ENCODE measurements at places on chromosomes 11 and 22.

DNA sequence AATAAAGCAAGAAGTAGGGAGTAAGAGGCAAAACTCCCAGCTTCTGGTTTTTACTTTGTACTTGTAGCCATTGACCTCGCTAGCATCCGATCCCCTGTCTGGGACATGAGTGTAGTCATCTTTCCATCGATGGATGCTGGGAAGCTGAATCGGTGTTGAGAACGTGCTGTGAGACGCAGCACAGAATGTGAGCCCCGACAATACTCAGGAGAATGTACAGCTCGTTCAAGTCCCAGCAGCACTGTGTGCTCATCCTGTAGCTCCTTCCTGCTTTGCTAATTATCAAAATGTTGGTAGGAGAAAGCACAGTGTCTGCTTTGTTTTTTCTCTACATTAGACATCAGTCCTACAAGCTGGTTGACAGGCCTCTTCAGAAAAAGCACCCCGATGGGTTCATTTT lies 56.6 kb downstream of the JAM3 start:
- DNase-seq = no peak

- DNase-seq = peak; percentile 60
Measured at GRCh38 chr11:122628810-122629555, 26.5 kb upstream of the UBASH3B start.

DNA sequence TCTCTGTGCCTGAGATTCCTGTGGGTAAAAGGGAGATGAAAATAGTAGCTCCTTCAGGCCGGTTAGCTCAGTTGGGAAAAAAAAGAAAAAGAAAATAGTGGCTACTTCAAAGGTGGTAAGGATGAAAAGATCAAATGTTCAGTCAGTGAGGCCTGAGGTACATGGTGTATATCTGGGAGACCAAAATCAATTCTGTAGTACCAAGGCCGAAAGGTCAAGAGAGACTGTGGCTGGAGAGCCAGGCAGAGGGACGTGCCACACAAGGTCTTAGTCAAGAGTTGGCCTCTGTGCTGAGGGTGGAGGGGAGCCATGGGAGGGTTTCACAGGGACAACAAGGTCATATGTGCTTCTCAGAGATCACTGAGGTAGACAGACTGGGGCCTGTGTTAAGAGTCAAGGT lies 4.8 kb upstream of the GDPD5 start:
- no peak for DNase-seq

- no peak for DNase-seq
Measured at GRCh38 chr11:110200241-110200640, 96.2 kb downstream of the RDX start.

- DNase-seq = no peak
Measured at GRCh38 chr11:70057080-70057479, 21.0 kb upstream of the ANO1 start.

DNA sequence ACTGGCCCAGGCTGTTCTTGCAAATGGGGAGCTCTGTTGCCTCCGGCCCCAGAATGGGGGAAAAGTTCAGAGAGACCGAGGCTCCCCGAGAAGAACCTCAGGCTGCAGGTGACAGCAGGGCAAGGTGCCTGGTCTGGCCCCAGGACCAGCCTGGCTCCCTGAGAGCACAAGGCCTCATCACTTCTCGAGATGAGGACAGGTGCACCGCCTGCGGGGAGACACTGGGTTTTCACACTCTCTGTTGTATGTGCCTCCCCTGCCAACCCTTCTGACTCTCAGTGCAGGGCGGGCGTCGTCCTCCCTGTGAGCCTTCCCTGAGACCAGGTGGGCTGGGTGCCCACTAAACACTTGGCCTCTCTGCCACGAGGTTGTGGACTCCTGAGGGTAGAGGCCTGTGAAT lies 102.2 kb downstream of the BCR start:
- DNase-seq = no peak

DNA sequence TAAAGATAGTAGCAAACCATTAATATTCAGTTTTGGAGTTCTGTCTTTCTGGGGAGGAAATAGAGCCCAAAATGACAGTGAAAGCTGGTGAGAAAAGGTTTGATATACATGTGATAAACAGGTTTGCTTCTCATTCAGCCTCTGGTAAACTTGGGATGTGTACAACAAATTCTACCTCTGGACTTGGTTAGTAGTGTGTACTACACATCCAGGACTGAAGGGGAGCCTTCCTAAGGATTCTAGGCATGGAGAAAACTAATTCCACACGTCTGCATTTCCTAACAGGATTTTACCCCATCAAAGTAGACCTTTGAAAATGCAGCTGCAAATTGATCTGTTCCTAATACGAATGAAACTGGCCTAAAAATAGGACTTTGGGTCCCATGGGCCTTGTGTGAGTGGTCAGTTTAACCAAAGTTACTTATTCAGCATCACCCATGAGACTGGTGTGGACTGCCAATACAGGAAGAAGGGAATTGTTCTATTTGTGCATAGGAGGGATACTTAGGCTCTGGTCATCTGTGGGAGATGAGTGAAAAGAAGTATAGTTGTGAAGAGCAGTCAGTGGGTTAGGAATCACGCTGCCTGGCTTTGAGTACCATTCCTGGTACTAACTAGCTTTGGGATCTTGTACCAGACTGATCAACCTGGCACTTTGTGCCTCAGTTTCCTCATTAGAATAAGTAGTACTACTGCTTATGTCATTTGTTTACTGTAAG lies 74.2 kb downstream of the YAP1 start:
- DNase-seq = no peak

GRCh38 chr11:116061322-116061721 lies 557.1 kb upstream of the CADM1 start:
- DNase-seq = no peak

- DNase-seq = no peak
Measured at GRCh38 chr11:3146612-3147256, 18.4 kb downstream of the OSBPL5 start.

- no peak for DNase-seq
Measured at GRCh38 chr11:66904055-66904454, 47.2 kb downstream of the LRFN4 start.

DNA sequence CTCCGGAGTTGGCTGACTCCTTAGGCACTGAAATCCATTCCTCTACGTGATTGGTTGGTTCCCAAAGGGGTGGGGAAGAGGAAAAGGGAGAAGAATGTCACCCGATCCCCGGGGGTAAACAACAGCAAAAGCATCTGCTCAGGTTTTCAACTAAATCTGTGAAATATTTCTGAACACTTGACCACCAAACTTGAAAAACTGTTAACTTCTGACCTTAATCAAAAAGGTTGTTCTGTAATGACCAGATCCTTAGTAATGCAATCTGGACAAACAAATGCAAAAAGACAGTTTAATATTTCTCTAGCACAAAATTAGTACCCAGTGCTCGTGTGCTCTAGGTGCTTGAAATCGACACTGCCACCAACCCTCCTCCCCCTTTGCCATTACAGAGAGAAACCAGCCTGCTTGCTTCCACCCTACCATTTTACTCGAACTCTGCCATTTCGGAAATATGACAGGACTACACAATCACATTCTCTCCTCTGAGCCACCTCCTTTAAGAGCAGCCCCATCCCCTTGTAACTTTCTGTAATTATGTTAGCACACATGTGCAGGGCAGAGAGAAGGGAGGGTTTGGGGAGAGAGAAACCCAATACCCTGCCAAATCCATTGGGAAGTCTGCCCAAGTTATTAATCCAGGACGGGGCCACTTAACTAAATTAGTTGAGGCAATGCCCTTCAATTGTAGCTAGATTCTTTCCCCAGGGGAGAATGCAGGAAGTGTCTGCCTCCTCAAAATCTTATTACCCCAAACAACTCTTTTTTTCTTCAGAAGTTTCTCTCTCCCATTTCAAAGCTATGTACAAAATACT lies 113.8 kb downstream of the RBFOX2 start:
- DNase-seq = no peak

DNA sequence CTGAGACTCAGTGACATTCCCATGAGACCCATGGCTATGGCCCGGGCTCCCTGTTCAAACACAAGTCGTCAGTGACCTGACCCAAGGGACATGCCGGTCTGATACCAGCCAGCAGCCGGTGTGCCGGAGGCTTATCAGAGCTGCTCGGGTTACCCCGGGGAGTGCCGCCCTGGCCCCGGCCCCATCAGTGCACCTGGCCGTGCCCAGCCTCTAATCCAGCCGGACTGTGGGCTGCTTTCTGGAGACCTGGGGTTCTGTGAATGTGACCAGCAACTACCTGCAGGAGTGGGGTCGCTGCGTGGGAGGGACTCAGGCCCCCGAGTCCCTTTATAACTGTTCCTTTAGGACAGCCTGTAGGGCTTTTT lies 52.7 kb downstream of the LINC01488 start:
- DNase-seq = no peak

GRCh38 chr11:26891501-26891900 lies 102.4 kb upstream of the FIBIN start:
- no peak for DNase-seq

GRCh38 chr11:128941110-128941509 lies 1.6 kb downstream of the TP53AIP1 start:
- DNase-seq = no peak

- no peak for DNase-seq
Measured at GRCh38 chr11:43693731-43694130, 13.2 kb downstream of the HSD17B12 start.

DNA sequence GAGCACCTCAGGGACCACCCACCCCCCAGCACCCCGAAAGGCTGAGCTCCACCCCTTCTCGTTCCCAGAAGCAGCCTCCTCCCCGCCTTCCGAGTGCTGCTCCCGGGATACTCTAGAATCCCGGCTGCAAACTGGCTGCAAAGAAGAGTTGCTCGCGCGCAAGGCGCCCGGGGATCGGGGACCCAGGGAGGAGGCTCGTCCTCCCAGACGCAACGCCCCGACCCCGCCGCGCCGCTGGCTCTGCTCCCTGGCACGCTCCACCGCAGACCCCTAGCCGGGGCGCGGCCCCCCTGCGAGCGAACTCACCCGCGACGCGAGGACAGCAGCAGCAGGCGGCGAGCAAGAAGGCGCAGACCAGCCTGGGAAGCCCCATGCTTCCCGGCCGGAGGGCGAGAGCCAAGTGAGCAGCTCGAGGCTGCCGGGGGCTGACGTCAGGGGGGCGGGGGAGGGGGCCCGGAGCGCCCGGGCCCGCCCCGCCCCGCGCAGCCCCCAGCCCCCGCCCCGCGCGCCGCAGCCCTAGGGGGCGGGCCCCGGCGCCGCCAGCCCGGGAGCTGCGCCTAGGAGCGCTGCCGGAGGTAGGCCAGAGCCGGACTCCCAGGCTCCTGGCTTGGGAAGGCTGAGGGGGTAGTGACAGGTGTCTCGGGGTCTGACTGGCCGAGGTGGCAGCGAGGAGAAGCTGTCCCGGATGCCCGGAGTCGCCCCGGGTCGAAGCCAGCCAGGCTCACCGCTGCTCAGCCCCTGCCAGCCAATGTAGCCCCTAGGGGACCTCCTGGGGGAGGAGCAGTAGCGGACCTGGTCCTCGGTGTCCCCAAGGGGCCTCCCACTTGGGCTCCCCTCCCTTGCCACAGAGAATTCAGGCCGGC lies at the start of gene MCAM:
Gene MCAM, minus strand, starts transcription at position 402 of the 863 bp plus-strand sequence. Its CDS starts 29 bp downstream, at position 373.
- no peak for DNase-seq

DNA sequence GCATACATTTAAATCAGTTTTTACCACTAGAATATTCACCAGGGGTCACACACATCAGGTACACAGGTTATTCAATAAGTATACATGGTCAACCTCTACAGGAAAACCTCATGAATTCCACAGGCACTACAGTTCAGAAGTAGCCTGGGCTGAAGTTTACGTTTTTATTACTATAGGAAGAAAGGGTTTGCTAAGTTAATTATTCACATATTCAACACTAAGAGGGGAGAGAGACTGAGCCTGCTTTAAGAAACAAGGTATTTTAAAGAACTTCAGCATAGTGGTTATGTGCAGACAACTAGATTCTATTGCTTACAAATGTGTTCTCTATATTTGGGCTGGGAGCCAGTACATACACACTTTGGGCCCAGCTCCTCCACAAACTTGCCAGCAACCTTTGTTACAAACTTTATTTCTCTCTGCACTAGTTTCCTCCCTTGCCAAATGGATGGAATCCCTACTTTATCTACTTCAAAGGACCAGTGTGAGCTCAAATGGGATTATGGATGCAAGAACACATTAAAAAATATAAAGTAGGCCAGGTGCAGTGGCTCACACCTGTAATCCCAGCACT lies 31.9 kb downstream of the IL18BP start:
- DNase-seq = no peak

DNA sequence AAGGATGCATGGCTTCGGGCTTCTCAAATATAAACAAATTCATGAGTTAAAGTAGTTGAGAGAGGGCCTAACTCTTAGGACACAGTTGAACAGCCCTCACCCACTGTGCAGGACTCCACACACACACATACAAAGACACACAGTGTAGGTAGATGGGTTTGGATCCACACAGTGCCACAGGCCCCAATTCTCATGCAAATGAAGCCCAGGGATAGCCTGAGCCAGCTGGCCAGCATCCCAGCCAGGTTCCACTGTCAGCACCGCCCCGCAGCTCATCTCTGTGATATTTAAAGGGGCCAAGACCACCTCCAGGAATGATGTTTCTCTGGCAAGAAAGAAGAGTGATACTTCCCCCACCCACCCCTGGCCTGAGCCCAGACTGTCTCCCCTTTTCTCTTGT lies 11.7 kb downstream of the SLC35C1 start:
- DNase-seq = no peak

GRCh38 chr11:96119211-96119610 lies 195.3 kb upstream of the MTMR2 start:
- no peak for DNase-seq

DNA sequence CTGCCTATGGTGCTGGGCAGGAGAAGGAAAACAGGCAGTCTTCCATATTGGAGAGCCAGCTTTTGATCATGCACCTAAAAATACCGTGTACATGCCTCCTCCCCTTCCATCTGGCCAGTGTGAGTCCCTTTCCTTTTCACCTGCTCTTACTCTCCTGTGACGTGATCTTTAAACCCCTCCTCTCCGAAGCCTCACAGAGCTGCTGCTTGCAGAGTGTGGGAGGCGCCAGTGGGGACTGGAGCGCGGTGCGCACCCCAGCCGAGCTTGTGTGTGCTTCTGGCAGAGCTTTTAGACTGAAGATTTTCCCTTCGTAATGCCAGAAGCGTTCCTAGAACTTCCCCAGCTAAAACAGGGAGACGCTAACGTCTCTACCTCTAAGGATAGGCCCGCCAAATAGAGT lies 29.8 kb downstream of the MUC6 start:
- no peak for DNase-seq

DNA sequence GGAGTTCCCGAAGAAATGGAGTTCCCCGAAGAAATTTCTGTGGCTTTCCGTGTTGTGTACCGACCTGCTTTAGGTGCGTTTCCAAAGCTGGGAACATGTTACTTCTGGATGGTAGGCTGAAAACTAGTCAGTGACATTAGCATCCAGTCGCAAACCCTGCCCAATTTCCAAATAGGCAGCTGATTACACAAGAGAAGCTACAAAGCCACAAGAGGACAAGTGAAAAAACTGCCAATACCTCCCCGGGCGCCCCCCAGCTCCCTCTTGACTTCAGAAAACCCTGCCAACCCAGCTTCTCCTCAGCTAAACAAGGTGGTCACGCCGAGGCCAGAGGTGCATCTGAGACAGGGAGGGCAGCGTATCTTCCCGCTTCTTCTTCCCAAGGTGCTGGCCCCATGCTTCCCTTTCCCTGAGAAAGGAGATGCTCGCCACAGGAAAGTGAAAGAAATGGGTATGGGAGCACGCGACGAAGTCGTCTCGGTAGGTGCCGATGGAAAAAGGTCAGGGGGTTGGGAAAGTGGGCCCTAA lies 551 bp downstream of the AGBL2 start:
- no peak for DNase-seq

GRCh38 chr11:78465169-78465942 lies 47.7 kb upstream of the GAB2 start:
- DNase-seq = no peak
